Adrenal gland (tissue), 19 donors: ENCODE measurements at places on chromosomes 3 and 15.

- no peak overlapping the region for H3K27ac ChIP-seq
- H3K36me3 ChIP-seq: no peaks in the 10 kb centered on the region
- no peaks in the 10 kb centered on the region for H3K27me3 ChIP-seq
- no peak overlapping the region for H3K4me3 ChIP-seq
These were observed 19.9 kb downstream of the TMEM212 start for GRCh38 chr3:171862993-171863521.

DNA sequence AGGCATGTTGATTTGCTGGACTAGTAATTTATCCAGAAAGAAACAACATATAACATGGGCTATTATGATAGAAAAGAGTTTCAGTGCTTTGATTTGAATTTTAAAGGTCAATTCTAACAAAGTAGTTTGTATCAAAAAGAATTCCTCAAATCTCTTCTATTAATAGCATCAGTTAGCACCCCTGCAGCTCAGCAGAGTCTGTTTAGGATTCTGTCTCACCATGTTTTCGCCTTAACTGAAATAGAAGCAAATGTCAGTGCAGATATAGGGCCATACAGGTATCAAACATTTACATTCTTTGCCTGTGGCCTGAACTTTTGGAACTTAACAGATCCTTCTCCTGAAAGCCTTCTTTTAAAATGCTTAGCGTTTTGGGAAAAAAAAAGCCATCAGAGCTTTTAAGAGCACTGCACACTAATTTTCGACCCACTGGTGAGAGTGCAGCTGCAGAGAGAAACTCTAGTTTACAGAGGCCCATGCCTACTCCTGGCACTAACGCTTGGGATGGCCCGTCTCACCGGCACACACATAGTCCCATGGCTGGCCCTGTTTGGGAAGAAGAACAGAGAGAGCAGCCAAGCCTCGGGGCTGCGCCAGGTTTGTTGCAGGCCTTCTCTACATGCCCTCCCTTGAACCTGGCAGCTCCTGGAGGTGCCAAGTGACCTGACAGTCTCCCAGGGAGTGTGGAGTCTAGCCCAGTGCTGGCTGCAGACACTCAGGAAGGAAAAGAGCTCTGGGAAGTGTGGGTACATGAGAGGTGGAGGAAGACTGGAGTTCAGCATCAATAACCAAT, 9.9 kb upstream of the PAQR9 start:
- no peaks in the 10 kb centered on the region for H3K27me3 ChIP-seq
- peak; percentile 55 for DNase-seq

GRCh38 chr3:11009898-11010297, 17.4 kb downstream of the SLC6A1 start:
- H3K27ac ChIP-seq: no peak overlapping the region
- H3K36me3 ChIP-seq: no peaks in the 10 kb centered on the region
- DNase-seq: no peak
- no peak overlapping the region for H3K4me3 ChIP-seq
- H3K4me1 ChIP-seq: no peaks in the 10 kb centered on the region

DNA sequence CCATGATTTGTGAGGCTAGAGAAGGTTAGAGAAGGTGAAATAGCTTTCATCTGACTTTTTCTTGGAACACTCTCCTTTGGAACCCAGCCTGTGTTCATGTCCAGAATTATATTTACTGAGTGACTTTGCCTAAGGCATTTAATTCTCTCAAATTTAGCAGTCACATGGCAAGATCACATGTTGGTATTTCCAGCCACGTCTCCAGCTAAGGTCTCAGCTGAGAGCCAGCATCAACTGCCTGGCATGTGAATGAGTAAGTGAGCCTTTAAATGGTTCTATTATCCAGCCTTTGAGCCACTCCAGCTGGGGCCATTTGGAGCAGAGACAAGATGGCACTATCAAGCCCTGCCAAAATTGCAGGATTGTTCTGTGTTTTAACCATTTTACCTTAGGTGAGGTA, 130.2 kb upstream of the SGO1 start:
- H3K27ac ChIP-seq: no peak overlapping the region
- no peak overlapping the region for H3K4me3 ChIP-seq
- H3K4me1 ChIP-seq: no peaks in the 10 kb centered on the region
- no peaks in the 10 kb centered on the region for H3K36me3 ChIP-seq

GRCh38 chr15:51144021-51144532, 49.4 kb upstream of the TNFAIP8L3 start:
- DNase-seq: no peak
- no peaks in the 10 kb centered on the region for H3K36me3 ChIP-seq
- H3K27ac ChIP-seq: no peak overlapping the region
- no peaks in the 10 kb centered on the region for H3K4me1 ChIP-seq
- H3K27me3 ChIP-seq: no peaks in the 10 kb centered on the region

GRCh38 chr3:189975391-189975990, 145.2 kb downstream of the P3H2 start:
- H3K27ac ChIP-seq: peak overlapping the region; percentile 42
- H3K4me1 ChIP-seq: peaks cover 11% of the 10 kb centered on the region
